ENCODE measurements at places on chromosomes 1 and 21.
A peak's percentile ranks its signal among the peaks of the same experiment; 100 is the strongest.

DNA sequence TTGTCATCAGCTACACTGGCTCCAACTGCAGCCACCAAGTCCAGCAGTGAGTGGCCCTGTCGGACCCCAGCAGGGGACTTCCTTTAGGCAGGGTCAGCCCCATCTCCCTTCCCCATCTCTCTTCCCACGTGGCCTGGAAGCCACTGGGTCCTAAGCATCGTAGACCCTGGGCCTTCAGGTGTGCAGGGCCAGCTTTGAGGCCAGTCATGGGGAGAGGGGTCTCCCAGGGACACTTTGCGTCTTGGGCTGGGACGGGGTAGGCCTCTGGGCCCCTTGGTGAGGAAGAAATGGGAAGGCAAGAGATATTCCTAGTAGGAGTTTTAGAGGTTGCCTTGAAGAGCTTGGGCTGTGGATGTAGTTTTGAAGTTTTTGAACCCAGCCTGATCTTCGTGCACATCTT lies 12.1 kb upstream of the MIIP start:
- no peak for DNase-seq

GRCh38 chr1:18108299-18109057 lies 880 bp downstream of the IGSF21 start:
- DNase-seq: no peak

- DNase-seq: no peak
These were observed 18.3 kb upstream of the HSPA13 start for GRCh38 chr21:14401217-14401616.

DNA sequence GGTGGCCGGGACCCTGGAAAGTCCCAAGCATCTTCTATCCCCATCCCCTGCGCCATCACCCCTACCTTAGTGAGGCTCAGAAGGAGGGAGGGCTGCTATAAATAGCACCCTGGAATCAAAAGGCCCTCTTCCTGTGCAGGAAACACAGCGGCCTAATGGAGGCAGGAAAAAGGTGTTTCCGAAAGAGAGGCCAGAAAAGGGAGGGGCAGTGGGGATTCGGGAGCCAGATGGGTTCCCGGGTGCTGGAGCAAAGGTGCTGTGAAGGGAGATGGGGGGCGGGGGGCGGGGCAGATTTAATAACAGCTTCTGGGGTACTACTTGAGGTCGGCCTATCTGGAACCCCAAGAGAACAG lies 16.6 kb downstream of the NAV1 start:
- no peak for DNase-seq

GRCh38 chr1:206769304-206769731 lies 1.3 kb upstream of the IL19 start:
- peak; percentile 59 for DNase-seq

DNA sequence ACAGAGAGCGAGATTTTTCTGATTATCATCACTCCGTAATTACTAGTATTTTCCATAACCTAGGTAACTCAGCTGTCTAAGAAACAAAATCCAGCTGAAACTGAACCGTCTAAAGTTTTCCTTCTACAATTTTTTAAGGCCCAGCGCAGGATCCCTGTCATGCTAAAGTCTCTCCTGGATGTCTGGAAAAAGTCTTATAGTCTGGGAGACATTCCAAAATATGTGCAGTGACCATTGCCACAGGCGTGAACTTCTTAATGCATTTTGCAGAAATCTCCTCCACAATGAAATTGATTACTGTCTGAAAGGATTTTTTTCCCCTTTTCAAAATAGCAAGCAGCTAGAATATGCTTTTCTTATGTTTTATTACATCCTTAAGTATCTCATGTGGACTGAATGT lies 209.3 kb upstream of the C1orf105 start:
- no peak for DNase-seq

DNA sequence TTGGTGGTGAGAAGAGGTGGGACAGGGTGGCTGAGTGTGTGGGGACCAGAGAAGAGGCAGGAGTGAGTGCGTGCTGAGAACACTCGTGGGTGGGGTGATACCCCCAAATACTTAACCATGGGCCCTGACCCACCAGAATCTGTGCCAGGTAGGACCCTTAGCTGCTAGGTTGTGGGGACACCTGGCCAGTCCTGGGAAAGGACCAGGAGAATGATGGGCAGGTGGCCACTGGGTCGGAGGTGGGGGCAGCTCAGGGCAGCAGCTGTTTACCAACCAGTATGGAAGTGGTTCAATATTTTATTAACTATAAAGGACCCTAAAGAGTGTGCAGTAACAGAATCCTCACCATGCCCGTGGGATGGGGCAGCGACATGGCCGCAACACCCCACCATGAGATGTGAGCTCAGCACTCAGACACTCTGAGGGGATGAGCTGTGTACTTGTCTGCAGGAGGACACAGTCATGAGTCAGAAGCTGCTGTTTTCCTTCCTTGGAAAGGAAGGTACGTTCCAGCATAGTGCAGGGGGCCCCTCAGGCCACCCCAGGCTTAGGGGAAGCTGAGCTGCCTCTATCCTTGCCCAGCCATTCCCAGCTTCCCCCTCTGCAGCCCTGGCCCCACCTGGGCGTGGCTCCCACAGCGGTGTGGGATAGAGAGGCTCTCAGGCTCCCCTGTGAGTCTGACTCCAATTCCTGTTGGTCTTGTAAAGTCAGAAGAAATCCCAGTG lies 25.4 kb downstream of the TEX35 start:
- DNase-seq: no peak

GRCh38 chr1:11802616-11802972 lies 3.2 kb downstream of the MTHFR start:
- DNase-seq: no peak

GRCh38 chr1:93680420-93681100 lies 1.1 kb downstream of the BCAR3 start:
- DNase-seq: no peak

Measured in CD4-positive, alpha-beta T cell treated with Interleukin-4 for 4 hours (primary cell).